NCI-H187 (cell line): ENCODE measurements at places on chromosomes 5 and 9.

DNA sequence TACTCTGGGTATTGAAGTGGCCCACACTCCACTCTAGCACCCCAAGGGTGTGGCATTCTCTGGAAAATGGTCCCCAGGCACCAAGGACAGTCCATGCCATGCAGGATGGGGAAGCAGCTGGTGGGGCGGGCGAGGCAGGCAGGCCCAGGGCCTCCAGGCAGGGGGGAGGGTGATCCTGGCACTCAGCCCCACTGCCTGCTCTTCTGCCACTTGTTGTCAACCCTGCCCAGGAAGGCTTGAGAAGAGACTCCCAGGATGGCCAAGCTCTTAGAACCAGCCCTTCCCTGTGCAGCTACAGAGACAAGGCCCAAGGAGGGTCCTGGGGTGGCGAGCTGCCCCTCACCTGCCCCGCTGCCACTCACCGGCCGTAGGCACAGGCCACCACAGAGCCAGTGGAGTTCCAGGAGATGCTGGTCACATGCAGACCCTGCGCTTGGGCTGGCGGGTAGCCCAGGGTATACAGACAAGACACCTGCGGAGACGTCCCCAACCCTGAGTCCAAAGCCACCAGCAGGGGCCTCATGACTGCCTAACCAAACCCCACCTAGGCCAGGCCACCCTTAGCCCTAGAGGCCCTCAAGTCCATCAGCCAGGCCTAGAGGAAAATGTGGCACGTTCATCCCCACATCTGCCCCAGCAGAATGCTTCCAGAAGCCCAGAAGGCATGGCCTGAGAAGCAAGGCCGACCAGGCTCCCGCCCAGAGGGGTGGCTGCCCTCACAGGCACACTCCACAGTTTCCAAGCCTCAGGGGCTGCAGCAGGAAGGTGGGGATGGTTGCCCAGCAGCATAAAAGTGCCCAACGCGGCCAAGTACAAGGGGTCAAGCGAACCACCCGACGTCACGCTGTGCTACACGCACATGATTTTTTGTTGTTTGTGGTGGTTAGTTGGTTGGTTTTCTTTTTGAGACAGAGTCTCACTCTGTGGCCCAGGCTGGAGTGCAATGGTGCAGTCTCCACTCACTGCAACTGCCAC lies 19.8 kb downstream of the DYNC2I2 start:
- no peak for DNase-seq

GRCh38 chr5:42061121-42061520 lies 136.0 kb downstream of the FBXO4 start:
- no peak for DNase-seq

- no peak for DNase-seq
Observed at GRCh38 chr5:36056422-36056821, 10.3 kb downstream of the UGT3A2 start.

GRCh38 chr5:135739383-135739981 lies 95.0 kb upstream of the SLC25A48 start:
- DNase-seq, result no peak

GRCh38 chr9:99474186-99474585 lies 252.1 kb downstream of the SEC61B start:
- no peak for DNase-seq

DNA sequence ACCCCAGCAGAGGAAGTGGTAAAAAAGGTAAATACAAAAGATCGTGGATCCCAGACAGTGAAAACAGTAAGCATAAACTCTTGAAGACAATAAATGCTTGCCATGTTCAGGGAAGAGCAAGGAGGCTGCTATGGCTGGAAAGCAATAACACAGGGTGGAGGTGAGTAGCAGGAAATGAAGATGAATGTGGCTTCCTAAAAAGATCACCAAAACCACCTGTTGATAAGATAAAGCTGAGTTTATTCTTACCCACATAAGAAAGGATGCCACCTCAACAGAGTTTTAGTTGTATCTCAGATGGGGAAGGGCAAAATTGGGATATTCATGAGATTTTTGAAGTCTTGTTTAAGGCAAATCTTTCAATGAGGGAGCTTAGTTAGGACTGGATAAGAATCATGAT lies 273.3 kb downstream of the MSX2 start:
- DNase-seq, result no peak

DNA sequence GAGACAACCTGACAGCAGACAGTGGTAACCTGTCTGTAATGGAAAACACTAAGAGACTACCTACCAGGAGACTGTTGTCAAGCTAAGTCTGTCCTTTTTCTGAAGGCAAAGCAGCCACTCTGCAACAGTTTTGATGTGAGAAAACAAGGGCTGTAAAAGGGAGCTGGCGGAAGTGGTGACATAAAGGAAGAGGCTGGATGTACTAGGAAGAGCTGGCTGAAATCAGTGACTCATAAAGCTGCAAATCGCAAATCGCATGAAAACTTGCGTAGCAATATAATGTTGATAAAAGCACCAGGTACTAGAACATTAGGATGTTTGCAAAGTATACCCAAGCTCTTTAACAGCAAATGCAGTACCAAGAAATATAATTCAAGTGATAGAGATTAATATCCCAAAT lies 1.4 kb downstream of the NSUN2 start:
- no peak for DNase-seq

DNA sequence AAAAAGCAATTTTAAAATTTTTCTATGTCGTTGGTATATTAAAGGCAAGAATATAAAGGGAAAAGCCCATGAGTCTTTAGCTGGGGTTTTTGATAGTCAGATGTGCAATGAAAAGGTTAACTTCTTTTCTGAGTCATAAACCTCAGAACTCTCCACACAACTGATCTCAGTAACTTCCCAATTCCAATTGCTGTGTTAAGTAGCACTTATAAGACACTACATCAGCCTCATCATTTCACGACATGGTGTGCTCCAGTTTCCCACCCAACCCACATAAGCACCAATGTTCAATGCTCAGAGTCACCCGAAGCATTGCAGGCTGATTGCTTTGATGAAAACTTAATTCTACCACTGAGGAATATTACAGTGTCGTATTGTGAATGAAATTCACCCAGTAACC lies 155.8 kb downstream of the TSSK1B start:
- DNase-seq, result no peak

GRCh38 chr5:169637549-169638121 lies 560 bp downstream of the DOCK2 start:
- DNase-seq, result no peak

GRCh38 chr9:16794871-16795639 lies 75.4 kb downstream of the BNC2 start:
- no peak for DNase-seq

- DNase-seq, result no peak
Observed at GRCh38 chr5:135594416-135594960, 15.7 kb upstream of the CXCL14 start.

- DNase-seq, result no peak
Observed at GRCh38 chr5:165405340-165405739, 1899.9 kb downstream of the MAT2B start.

DNA sequence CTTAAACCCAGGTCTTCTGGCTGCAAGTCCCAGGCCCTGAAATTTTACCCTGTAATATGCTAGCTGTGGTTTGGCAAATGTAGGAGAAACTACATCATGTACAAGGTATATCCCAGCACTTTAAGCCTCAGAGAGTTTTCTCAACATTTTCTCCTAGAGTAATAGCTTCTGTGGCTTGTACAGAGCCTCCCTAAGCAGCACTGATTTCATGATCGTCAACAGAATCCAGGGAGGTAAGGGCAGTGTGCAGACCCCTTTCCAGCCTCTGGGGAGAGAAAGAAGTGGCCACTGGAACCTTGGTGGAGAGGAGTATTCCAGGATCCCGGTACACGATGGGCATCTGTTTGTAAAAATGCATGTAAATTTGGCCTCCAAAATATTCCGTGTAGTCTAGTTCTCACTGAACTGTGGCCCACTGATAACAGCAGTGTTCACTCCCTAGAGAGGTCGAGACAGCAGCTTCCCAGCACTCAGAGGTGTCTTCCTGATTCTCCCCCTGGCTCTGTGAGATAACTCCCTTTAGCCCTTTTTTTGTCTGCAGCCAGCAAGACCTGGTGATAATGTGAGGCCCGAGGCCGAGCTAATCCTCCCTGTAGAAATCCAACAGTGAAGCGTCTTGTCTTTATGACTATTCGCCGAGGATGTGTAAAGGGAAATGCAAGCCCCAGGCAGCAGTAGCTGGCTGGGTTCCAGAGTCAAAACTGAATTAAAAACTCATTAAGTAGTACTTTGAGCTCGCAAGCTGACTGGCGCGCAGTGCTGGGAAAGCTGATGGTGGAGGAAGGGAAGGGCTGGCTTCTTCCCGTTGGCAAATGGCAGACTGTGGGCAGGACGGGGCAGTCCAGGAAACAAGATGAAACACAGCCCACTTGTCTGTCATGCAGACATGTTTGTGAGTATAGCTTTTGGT lies 59.0 kb downstream of the MAP1B start:
- peak; percentile 22 for DNase-seq

- no peak for DNase-seq
Observed at GRCh38 chr5:122175852-122176251, 46.5 kb downstream of the ZNF474 start.

DNA sequence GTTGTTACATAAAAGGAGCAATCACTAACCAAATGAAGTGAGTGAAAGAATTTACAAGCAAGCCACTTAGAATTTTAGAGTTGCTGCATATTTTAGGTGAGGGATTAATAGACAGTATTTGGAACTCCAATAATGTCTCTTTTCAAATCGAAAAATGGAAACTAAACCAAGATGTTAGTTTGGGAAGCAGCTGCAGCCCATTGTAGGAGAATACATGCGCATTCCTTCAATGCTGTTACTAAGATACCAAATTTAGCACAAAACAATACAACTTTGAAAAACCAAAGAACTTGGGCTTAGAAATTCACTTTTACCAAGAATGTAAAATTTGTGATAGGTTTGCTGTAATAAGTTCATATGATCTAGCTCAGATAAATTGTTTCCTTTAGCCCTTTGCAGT lies 411.8 kb upstream of the CDH6 start:
- DNase-seq, result no peak

DNA sequence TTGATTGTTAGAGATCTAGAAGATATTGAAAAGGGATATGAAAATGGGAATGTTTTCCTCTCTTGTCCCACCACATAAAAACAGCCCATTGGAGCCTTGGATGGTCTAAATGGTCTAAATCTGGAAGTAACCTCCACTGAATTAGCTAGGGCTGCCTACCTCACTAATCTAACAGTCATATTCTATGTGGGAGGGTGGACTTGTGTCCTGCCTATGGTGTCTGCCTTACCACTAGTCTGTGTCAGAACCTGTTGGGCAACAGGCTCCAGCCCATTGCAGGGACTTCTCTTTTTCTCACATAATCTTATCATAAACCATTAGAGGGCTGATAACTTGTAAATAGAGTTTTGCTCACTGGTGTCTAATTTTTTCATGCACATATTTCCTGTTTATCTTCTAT lies 548.8 kb upstream of the CDH18 start:
- DNase-seq, result no peak

DNA sequence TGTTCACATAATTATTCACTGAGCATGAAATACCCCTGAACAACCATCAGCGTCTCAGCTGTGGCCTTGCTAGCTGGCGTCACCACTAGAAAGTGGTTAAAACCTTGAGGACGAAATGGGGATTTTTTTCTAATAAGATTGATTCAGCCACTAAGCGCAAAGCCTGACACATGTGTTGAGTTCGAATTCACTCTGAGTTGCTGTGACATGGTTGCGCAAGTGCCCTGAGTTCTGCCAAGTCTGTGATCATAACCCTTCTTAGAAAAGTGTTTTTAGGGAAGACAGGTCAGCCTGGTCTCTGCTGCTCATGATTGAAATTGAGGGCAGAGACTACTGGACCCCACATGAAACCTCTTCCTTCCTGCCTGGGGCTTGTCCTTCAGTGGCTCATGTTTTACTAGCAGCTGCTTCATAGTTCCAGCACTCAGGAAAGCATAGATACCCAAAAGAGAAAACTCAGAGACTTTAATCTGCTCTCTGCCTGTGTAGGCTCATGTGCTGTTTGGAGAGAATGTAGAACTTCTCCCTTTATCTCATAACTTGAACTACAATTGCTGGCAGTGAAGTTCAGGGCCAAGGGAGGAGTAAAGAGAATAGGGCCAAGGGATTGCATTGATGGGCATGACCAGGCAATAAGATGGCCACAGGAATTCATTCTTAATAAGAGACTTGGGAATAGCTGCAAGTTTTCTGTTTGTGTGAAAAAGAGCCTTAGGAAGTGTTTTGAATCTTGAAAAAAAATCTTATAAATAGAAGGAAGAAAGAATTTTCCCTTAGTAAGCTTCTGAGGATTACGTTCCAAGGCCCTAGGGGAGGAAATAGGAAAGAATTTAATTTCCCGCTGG lies 66.8 kb upstream of the CXCL14 start:
- no peak for DNase-seq

DNA sequence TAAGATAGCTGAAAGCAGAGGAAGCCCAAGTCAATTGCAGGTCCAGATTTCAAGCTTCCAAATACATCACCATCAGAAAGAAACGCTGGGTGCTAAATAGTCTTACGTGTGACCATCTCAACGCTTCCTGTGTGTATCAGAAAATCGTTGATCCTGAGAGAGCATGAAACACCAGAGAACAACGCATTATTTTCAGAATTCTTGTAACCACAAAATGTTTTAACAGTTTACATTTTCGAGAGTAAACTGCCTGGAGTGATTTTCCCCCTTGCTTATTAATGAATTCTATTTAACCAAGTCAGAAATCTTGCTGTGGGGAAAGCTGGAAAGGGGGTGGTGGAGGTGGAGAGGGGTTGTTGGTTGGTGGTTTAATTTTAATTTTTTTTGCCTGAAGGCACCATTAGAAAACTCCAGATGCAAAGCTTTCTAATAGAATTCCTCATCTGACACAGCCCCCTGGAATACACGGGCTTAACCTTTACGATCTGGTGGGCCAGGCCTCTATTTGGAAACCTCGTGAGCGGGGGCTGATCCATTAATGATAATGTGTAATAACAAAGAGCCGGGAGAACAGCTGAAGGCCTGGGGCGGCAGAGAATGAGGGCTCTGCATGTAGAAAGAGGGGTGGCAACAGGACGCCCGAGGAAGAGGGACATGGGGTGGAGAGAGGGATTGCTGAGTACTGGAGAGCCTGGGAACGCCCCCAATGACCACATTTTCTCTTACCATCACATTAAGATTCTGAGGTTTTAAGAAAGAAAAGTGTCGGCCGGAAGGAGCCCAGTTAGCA lies 124.5 kb upstream of the NFIB start:
- DNase-seq, result no peak
